ENCODE measurements at places on chromosomes 7 and 10. TPM values are rescaled to one million over a fixed set of nuclear protein-coding genes. Genes with fewer than 3 reads are reported as not detected.

DNA sequence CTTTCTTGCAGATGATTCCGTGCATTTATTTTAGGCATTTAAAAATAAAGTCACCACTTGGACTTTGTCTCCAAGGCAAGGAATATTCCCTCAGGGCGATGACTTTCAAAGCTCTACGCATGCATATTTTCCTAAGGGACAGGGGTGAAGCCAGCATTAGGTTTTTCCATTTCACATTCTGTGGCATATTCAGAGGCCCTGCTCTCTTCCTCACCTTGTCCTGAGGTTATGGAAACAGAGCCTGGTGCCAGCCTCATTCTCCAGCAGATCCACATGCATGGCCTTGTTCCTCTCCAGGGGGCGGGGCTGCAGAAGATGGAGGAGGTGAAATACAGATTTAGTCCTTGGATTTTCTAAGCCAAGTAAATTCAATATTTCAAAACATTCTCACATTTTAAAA is 11.6 kb upstream of the LYZL1 start:
- H3K36me3 ChIP-seq = no peaks in the 10 kb centered on the region
- DNase-seq = no peak
- H3K4me1 ChIP-seq = no peaks in the 10 kb centered on the region
- no peak overlapping the region for H3K4me3 ChIP-seq

DNA sequence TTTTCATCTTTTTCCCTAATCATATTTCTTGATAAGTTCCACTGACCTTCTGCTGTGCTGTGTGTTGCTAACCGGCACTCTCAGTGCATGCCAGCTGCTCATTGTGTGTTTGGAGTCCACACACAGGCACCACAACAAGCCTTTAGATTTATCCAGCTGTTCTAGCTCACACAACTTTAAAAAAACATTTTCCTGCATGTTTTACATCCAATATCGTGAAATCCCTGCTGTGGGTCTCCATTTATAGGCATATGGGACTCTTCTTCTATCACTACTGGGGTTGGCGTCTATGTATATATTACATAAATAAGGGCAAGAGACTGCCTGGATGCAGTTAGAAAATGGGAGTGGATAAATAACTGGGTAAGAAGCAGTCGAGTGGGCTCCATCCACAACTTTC is 183.6 kb upstream of the ADARB2 start:
- H3K27me3 ChIP-seq = no peaks in the 10 kb centered on the region
- no peaks in the 10 kb centered on the region for H3K36me3 ChIP-seq
- no peaks in the 10 kb centered on the region for H3K4me1 ChIP-seq
- H3K27ac ChIP-seq = no peak overlapping the region
- no peak for DNase-seq

The MMRN2 gene
- 7.4 TPM for total RNA-seq

DNA sequence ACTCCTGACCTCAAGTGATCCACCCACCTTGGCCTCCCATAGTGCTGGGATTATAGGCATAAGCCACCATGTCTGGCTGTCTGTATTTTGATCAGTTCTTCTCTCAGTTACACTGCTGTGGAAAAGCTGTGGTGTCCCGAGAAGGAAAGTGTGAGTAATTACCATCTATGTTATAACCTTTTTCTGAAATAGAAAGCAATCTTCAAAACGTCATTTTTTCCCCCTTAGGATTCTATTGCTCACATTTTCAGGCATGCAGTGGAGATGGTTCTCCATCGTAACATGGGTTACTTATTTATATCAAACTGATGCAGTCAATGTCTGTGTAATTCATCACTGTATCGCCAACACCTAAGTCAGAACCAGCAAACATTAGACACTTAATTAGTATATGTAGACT is 103.5 kb upstream of the FAM3C start:
- no peak overlapping the region for H3K27ac ChIP-seq
- DNase-seq = no peak
- no peak overlapping the region for H3K4me3 ChIP-seq
- H3K36me3 ChIP-seq = no peaks in the 10 kb centered on the region
- no peaks in the 10 kb centered on the region for H3K4me1 ChIP-seq

GRCh38 chr10:33777223-33777622 is 442.8 kb upstream of the NRP1 start:
- H3K27ac ChIP-seq = no peak overlapping the region
- no peaks in the 10 kb centered on the region for H3K27me3 ChIP-seq
- H3K36me3 ChIP-seq = no peaks in the 10 kb centered on the region
- H3K4me3 ChIP-seq = no peak overlapping the region
- DNase-seq = no peak
- H3K4me1 ChIP-seq = no peaks in the 10 kb centered on the region

DNA sequence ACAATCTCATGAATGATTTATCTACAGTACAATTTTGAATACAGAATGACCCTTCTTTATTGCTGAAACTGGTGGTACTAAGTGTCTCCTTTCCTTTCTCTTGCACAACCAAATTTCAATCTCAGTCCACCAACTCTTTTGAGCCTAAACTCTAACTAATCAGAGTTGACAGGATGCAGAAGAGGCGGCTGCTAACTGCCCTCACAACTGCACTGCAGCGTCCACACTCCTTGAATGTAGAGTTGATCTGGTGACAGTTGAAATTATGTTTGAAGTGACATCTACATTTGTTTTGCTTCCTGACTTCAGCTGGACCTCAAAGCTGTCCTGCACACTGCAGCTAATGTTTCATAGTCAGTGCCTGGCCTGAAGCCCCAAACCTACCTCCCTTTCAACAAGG is 139.6 kb downstream of the ZMYND11 start:
- H3K4me1 ChIP-seq = no peaks in the 10 kb centered on the region
- no peaks in the 10 kb centered on the region for H3K36me3 ChIP-seq
- DNase-seq = no peak
- no peak overlapping the region for H3K27ac ChIP-seq

GRCh38 chr7:91710881-91711280 is 169.6 kb downstream of the MTERF1 start:
- no peak for DNase-seq
- H3K27me3 ChIP-seq = no peaks in the 10 kb centered on the region
- H3K36me3 ChIP-seq = no peaks in the 10 kb centered on the region
- H3K4me1 ChIP-seq = no peaks in the 10 kb centered on the region

The SEMA3E gene
- total RNA-seq = 1.2 TPM

The SEPTIN14 gene
- not detected for total RNA-seq

- H3K4me3 ChIP-seq = no peak overlapping the region
- no peak for DNase-seq
- no peaks in the 10 kb centered on the region for H3K4me1 ChIP-seq
- no peaks in the 10 kb centered on the region for H3K27me3 ChIP-seq
- peaks cover 4% of the 10 kb centered on the region for H3K36me3 ChIP-seq
Measured at GRCh38 chr10:38025283-38025682, 14.8 kb downstream of the ZNF33A start.

DNA sequence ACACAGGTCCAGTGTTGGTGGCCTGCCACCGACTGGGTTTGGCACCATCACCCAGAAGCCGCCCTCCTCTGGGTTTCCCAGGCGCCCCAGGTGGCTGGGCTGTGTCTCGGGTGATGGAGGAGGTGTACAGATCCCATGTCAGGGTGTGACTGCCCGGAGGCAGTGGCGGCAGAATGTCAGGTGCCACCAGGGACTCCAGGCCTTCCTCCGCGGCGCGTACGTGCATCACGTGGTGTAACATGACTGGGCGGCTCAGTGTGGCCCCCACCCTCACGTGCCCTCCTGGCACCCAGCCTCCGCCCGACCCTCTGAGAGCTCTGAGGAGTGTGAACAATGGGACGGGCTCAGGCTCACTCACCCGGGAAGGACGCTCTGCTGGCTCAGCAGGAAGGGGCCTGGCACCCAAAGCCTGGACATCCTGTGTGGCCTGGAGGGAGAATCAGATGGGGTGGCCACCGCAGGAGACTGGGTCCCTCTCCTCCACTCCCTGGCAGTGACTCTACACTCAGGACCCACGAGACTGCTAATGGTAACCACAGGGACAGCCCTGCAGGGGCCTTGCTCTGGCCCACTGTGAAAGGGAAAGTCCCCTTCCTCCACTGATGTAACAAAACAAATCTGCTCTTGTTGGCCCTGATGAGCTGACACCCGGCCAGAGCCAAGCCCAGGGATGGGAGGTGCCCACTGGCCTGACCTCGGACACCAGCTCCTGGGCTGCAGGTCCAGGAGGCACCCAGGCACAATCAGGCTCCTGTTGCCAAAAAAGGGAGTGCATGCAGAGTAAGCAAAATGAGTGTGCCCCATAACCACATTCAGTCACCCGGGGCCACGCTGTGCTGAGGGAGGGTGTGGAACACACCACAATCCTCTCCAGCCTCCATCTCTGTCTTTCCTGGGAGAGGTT is 164.8 kb downstream of the PRKAG2 start:
- no peak overlapping the region for H3K4me3 ChIP-seq
- no peak overlapping the region for H3K27ac ChIP-seq
- H3K4me1 ChIP-seq = no peaks in the 10 kb centered on the region
- no peaks in the 10 kb centered on the region for H3K27me3 ChIP-seq
- no peaks in the 10 kb centered on the region for H3K36me3 ChIP-seq

GRCh38 chr7:132381742-132382472 is 194.4 kb downstream of the PLXNA4 start:
- no peak overlapping the region for H3K27ac ChIP-seq

DNA sequence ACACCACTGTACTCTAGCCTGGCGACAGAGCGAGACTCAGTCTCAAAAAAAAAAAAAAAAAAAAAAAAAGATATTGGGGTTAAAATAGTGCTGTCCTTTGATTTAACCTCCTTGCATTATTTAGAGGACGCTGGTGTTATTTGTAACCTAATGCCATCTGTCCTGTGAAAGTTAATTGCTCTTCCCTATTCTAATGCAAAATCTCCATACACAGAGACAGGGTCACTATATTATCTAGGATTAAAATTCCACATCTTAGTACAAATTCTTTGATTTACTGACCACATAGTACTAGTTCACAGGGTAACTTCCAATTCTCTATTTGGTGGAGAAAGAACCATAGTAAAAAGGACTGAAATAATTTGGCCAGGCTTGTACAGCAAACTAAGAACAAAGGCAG is 184.2 kb upstream of the STEAP4 start:
- H3K4me1 ChIP-seq = no peaks in the 10 kb centered on the region
- no peaks in the 10 kb centered on the region for H3K27me3 ChIP-seq
- H3K27ac ChIP-seq = no peak overlapping the region
- no peak for DNase-seq

The ZNF107 gene
- 5.5 TPM for total RNA-seq

DNA sequence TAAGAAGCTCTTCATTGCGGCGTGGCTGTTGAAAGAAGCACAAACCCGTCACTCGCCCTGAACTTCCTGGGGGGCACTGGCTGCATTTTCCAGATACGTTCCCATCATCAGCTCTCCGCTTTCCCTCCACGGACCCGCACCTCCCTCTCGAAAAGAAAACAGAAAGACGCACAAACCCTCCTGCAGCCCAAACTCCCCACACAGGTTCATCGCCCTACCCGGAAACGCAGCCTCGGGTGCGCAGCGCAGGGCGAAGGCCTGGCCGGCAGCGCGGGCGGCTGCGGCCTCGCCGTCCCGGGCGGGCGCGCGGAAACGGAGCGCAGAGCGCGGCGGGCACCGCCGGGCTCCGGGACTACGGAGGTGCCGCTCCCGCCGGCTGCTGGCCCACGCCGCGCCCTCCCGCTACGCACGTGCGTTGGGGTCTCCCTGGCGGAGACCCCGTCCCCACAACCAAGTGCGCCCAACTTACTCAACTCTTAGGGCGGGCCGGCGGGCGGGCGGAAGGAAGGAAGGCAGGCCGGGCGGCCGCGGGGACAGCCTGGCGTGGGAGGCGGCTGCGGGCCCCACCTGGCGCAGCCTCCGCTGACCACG is 822 bp downstream of the ZNF800 start:
- peak overlapping the region; percentile 98 for H3K4me3 ChIP-seq
- DNase-seq = peak; percentile 52
- no peaks in the 10 kb centered on the region for H3K27me3 ChIP-seq
- H3K36me3 ChIP-seq = no peaks in the 10 kb centered on the region
- H3K4me1 ChIP-seq = no peaks in the 10 kb centered on the region
- H3K27ac ChIP-seq = peak overlapping the region; percentile 98

DNA sequence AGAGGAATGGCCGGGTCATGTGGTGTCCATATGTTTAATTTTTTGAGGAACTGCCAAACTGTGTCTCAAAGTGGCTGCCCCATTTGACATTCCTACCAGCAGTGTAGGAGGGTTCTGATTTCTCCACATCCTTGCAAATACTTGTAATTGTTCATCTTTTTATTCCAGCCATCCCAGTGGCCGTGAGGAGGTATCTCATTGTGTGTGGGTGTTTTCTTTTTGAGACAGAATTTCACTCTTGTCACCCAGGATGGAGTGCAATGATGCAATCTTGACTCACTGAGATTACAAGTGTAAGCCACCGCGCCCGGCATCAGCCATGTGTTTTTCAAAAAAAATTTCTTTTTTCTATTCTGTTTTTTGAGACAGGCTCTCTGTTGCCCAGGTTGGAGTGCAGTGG is 38.7 kb upstream of the DLG5 start:
- DNase-seq = no peak
- no peak overlapping the region for H3K4me3 ChIP-seq
- H3K36me3 ChIP-seq = no peaks in the 10 kb centered on the region
- H3K4me1 ChIP-seq = no peaks in the 10 kb centered on the region
- H3K27ac ChIP-seq = no peak overlapping the region

- H3K4me3 ChIP-seq = no peak overlapping the region
- no peaks in the 10 kb centered on the region for H3K36me3 ChIP-seq
- DNase-seq = no peak
- no peak overlapping the region for H3K27ac ChIP-seq
- H3K27me3 ChIP-seq = no peaks in the 10 kb centered on the region
- H3K4me1 ChIP-seq = no peaks in the 10 kb centered on the region
Measured at GRCh38 chr7:115754226-115754625, 276.3 kb downstream of the TFEC start.

The PALS2 gene
- total RNA-seq = 6.7 TPM

- no peaks in the 10 kb centered on the region for H3K4me1 ChIP-seq
- H3K4me3 ChIP-seq = peak overlapping the region; percentile 51
- H3K36me3 ChIP-seq = no peaks in the 10 kb centered on the region
- no peaks in the 10 kb centered on the region for H3K27me3 ChIP-seq
- no peak overlapping the region for H3K27ac ChIP-seq
Measured at GRCh38 chr7:63899691-63900393, 98.8 kb upstream of the ZNF722 start.

The PRTFDC1 gene
- 16.0 TPM for total RNA-seq

- no peaks in the 10 kb centered on the region for H3K36me3 ChIP-seq
- no peaks in the 10 kb centered on the region for H3K27me3 ChIP-seq
- no peak for DNase-seq
- no peaks in the 10 kb centered on the region for H3K4me1 ChIP-seq
- no peak overlapping the region for H3K27ac ChIP-seq
Measured at GRCh38 chr7:115676080-115676479, 354.5 kb downstream of the TFEC start.

- no peaks in the 10 kb centered on the region for H3K4me1 ChIP-seq
- DNase-seq = no peak
- H3K4me3 ChIP-seq = no peak overlapping the region
- H3K27ac ChIP-seq = no peak overlapping the region
- H3K36me3 ChIP-seq = no peaks in the 10 kb centered on the region
Measured at GRCh38 chr7:122913608-122914007, 27.3 kb upstream of the CADPS2 start.
